ENCODE measurements at places on chromosomes 16 and 17. TPM values are rescaled to one million over a fixed set of nuclear protein-coding genes. Genes with fewer than 3 reads are reported as not detected.
A peak's percentile ranks its signal among the peaks of the same experiment; 100 is the strongest.

Gene NME4
- 56.6 TPM for total RNA-seq

Gene CMTM2
- total RNA-seq = 0.25 TPM

GRCh38 chr17:46764709-46765401, 53.6 kb downstream of the WNT3 start:
- no peak overlapping the region for H3K4me3 ChIP-seq
- peak; percentile 81 for DNase-seq
- H3K27me3 ChIP-seq = no peaks in the 10 kb centered on the region
- H3K4me1 ChIP-seq = peaks cover 8% of the 10 kb centered on the region
- H3K36me3 ChIP-seq = no peaks in the 10 kb centered on the region

DNA sequence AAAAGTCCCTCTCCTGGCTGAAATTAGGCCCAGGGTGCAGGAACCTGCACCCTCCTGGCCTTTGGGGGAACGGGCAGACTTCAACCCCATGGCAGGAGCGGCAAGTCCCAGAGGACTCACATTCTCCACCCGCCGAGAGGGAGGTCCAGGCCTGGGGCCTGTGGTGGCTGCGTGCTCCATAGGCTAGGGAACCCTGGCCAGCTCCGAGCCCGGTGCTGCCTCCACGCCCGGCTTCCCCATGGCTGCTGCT, 130 bp downstream of the CCDC78 start:
- no peak overlapping the region for H3K4me3 ChIP-seq
- H3K27me3 ChIP-seq = no peaks in the 10 kb centered on the region
- H3K4me1 ChIP-seq = no peaks in the 10 kb centered on the region
- DNase-seq = no peak

GRCh38 chr17:1087381-1088241, 90.7 kb downstream of the TIMM22 start:
- H3K4me3 ChIP-seq = no peak overlapping the region
- H3K27ac ChIP-seq = peak overlapping the region; percentile 51
- H3K36me3 ChIP-seq = peaks cover under 1% of the 10 kb centered on the region
- no peaks in the 10 kb centered on the region for H3K27me3 ChIP-seq
- peak; percentile 84 for DNase-seq

DNA sequence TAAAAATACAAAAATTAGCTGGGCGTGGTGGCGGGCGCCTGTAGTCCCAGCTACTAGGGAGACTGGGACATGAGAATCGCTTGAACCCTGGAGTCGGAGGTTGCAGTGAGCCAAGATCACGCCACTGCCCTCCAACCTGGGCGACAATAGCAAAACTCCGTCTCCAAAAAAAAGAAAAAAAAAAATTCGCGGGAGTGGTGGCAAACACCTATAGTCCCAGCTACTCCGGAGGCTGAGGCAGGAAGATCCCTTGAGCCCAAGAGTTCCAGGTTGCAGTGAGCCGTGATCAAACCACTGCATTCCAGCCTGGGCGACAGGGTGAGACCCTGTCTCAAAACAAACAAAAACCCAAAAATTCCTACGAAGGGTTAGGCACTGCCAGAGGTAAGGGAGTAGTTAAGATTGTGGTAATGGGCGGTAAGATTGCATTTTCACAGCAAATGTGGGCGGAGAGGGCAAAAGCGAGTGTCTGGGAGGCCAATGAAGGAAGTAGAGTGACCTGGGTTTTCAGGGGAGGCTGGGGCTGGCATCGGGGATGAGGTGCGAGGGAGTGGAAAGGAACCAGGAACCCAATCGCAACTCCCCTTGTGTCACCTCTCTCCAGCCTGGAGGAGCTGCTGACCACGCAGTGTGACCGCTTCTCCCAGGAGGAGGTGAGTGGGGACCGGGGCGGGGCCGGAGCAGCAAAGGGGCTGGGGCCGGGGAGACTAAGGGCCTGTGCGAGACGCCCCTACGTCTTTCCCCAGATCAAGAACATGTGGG, 2.6 kb downstream of the MYL11 start:
- no peaks in the 10 kb centered on the region for H3K4me1 ChIP-seq
- H3K36me3 ChIP-seq = no peaks in the 10 kb centered on the region
- no peak for DNase-seq
